ENCODE measurements at places on chromosomes 12 and 14. TPM values are rescaled to one million over a fixed set of nuclear protein-coding genes. Genes with fewer than 3 reads are reported as not detected.

Gene PTPN6
- 0.91 TPM for total RNA-seq

Gene TOGARAM1
- total RNA-seq: 26.3 TPM

Gene KRR1
- total RNA-seq: 44.3 TPM

Gene REM2
- under 0.01 TPM for total RNA-seq

Gene CFAP54
- 4.0 TPM for total RNA-seq

Gene STYK1
- 0.13 TPM for total RNA-seq

Gene NAA30
- total RNA-seq: 24.2 TPM

Gene TGM1
- 1.1 TPM for total RNA-seq

Gene CBLN3
- total RNA-seq: 6.1 TPM

Gene SUDS3
- total RNA-seq: 27.0 TPM
